Activated CD8-positive, alpha-beta memory T cell treated with anti-CD3 and anti-CD28 coated beads for 36 hours (primary cell): ENCODE measurements at places on chromosomes 2 and 18. TPM values are rescaled to one million over a fixed set of nuclear protein-coding genes. Genes with fewer than 3 reads are reported as not detected.

ANO7 gene
- 4.0 TPM for total RNA-seq

ABHD3 gene
- total RNA-seq: 27.5 TPM

WDR75 gene
- total RNA-seq: 114 TPM

SPHKAP gene
- total RNA-seq: not detected

CASP8 gene
- total RNA-seq: 36.1 TPM

LYG1 gene
- total RNA-seq: 0.78 TPM

SGPP2 gene
- 5.6 TPM for total RNA-seq

KCNG2 gene
- total RNA-seq: not detected

POLE4 gene
- total RNA-seq: 72.8 TPM

TMEM37 gene
- total RNA-seq: not detected

CKAP2L gene
- 23.0 TPM for total RNA-seq

ERFE gene
- total RNA-seq: 0.08 TPM

OR6B2 gene
- not detected for total RNA-seq
